ENCODE measurements at places on chromosomes 2 and 18.

- DNase-seq: no peak
Measured at GRCh38 chr2:158967114-158967730, 1.2 kb upstream of the TANC1 start.

DNA sequence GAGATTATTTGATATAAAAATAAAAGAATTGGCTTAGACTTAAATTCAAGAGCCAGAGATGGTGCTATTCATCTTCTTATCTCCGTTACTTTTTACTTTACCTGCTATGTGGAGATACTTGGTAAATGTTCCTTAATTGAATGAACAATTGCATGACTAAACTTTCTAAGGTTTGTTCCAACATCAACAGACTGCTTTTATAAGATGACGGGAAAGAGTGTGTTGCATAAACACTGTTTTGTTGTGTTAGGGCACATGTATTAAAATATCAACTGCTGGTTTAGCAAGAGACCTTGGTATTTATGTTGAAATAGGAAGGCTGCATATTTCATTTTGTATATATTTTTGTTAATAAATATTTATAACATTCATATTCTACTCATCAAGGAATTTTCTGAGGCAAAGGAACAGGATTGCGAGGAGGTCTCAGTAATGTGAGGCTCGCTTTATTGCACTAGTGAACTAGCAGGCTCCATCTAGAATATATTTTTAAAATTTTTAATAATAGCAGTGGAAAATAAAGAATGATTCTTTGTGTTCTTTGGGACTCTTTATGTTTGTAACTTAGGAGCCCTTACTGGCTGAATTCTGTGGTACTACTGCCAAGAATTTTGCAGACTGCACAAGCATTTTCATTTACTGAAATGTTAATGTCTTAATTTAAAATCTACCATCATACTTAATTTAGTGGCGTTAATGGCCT, 10.7 kb upstream of the NFE2L2 start:
- DNase-seq: no peak

- DNase-seq: no peak
Measured at GRCh38 chr18:72444798-72445155, 99.4 kb downstream of the CBLN2 start.

GRCh38 chr2:1559589-1560175, 146.4 kb downstream of the TPO start:
- no peak for DNase-seq

- DNase-seq: no peak
Measured at GRCh38 chr2:188628989-188629752, 337.5 kb downstream of the GULP1 start.
